ENCODE measurements at places on chromosomes 7 and 10.

- DNase-seq, result no peak
Observed at GRCh38 chr10:72092987-72093386, 4.6 kb upstream of the SPOCK2 start.

DNA sequence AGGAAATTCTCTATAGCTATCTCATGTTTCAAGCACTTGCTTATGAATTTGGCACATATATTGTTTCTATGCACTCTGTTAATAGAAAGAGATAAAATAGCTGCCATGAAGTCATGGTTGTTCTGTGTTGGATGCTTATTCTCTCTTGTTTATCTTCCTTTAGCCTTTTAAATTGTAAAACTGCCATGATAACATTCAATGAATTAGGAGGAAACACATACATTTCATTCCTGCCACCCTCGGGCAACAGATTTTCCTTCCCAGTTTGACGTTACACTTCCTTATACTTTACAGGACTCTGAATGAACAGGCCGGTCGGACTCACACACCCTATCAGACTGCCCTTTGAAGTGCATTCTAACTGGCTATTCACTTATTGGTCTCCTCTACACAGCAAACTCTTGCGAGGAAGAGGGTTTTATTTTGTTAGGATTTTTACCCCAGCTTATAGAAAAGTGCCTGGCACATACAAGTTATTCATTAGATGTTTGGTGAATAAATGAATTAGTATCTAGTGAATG, 65.7 kb upstream of the FERD3L start:
- DNase-seq, result no peak

DNA sequence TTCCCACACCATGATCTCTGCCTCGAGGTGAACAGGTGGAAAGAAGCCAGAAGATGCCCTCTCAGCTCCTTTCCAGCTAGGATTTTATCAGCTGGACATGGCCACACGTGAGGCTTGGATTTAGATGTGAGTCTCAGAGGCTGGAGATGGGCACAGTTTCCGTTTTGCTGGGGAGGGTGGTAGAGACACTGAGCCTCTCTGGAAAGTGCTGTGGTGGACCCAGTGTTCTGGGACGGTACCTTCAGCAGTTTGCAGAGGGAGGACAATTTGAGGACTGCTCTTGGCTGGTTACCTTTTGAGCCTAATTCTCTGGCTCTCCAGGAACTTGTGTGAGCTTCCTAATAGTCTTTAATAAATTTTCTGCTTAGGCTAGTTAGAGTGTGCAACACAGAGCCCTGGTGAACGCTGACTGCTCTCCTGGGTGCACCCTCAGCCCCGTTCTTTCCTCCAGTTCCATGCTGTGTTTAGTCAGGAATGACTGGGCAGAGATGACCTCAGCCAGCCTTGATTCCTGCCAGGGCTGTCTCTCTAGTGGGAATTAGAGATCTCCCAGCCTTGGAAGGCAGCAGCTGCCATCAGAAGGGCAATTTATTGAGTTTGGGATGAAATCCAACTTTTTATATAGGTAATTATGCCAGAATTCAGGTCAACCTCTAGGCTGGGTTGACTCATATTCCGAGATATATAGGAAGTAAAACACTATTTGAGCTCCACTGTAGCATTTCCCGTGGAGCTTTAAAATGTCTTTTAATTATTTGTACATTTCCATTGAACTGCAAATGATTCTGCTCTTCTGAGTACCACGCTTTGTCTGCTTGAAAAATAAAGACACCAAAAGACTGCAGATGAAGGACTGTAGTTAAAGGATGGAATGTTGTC, 103.9 kb downstream of the GATA3 start:
- no peak for DNase-seq

DNA sequence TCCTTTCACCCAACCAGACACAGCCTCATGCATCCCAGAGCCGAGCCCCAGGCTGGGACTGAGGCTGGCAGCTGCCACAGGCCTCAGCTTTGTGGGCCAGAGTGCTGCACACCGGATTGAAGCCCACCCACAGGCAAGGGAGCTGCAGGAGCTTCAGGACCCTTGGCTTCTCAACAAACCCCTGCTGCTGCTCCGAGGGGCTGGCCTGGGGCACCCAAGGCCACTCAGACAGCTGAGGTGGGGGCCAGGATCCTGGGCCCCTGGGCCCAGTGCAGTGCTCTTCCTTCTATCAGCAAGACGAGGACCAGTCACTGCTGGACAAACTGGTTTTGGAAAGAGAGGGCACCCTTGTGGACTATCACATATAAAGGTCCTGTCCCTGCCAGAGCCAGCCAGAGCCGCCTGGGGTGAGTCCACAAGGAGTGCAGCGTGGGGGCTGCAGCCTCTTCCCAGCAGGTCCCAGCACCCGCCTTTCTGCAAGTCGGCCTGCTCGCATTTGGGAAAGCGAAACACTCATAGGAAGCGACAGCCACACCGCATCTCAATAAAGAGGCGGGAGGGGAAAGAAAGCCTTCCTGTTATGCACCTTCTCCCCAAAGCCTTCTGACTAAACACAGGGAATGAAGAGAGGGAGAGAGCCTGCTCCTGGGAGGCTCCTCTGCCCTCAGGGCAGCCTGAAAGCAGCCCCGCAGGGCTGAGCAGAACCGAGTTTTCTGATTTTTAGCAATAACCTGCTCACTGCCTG, 9.5 kb upstream of the TCERG1L start:
- DNase-seq, result no peak

- DNase-seq, result no peak
Observed at GRCh38 chr10:2986391-2986801, 81.0 kb upstream of the PFKP start.

DNA sequence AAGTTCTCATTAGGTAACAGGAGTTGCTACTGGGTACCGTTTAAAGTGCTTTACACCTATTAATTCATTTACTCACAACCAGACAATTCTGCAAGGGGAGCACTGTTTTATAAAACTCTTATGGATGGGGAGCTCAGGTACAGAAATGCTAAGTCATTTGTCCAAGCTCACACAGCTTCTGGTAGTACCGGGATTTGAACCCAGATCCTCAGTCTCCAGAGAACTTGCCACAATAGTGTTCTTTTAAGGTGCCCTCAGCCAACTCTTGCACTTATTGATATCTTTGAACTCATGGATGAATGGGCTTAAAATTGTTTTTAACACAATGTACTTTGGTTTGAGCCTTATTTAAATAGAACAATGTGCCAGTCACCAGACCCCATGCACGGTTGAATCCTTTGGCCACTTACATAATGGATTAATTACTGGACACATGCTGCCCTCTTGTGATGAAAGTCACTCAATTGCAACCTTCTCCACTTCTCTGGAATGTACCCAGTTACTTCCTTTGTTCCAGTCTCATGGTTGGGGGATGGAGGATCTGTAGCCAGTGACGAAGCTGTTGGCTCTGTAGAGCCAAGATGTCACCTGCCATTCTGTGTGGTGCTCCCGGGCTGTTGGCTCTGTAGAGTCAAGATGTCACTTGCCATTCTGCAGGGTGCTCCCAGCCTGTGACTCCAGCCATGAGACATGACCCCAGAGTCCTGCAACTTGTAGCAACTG, 65.6 kb downstream of the NOD1 start:
- DNase-seq, result no peak
